ENCODE measurements at places on chromosomes 1 and 21. TPM values are rescaled to one million over a fixed set of nuclear protein-coding genes. Genes with fewer than 3 reads are reported as not detected.

Gene ITGB2
- total RNA-seq = 1.1 TPM

GRCh38 chr1:234148816-234149215 is 224.4 kb upstream of the COA6 start:
- DNase-seq = no peak
- no peak overlapping the region for H3K4me3 ChIP-seq
- H3K27ac ChIP-seq = no peak overlapping the region
- H3K27me3 ChIP-seq = peaks cover 4% of the 10 kb centered on the region
- H3K4me1 ChIP-seq = no peaks in the 10 kb centered on the region

Gene RASSF5
- total RNA-seq = not detected

DNA sequence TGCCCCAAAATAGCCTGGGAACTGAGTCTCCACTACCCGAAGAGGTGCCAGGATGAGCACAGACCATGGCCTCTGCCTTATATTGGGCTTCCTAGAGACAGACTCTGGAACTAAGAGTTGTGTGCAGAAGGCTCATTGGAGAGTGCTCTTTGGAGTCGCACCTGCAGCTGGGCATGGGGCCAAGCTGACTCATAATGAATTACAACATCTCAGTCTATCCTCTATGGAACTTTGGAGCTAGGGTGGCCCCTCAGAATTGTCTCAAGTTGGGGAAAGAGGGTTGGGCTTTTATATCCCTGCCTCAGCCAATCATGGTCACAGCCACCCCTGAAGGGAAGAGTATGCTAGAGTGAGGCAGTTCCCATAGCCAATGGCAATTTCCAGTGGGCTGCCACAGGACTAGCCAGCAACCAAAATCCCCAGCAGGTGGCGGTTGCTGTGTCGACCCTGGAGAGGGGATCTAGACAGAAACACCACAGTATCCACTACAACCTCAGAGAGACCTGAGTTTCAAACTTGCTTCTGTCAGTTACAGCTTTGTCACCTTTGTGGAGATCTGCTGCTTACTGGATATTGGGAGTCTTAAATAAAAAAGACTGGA is 93.8 kb downstream of the DMRTA2 start:
- no peak overlapping the region for H3K4me3 ChIP-seq
- peaks cover 6% of the 10 kb centered on the region for H3K4me1 ChIP-seq
- H3K27ac ChIP-seq = no peak overlapping the region
- H3K36me3 ChIP-seq = no peaks in the 10 kb centered on the region

DNA sequence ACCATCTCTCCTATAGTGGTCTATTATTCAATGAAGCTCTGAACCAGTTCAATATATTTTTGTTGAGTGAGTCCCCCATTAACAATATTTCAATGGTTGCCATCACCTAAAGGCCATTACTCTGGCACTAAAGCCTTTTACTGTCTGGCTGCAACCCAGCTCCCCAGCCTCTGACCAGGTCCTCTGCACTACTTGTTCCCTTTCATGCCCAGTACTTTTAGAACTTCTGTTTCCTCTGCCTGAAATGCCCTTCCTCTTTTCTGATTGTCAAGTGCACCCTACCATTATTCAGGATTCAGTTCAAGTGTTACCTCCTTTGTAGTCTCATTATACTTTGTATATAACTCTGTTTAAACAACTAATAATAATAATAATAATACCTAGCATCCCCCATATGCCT is 30.4 kb upstream of the ZFYVE9 start:
- H3K27ac ChIP-seq = no peak overlapping the region
- H3K27me3 ChIP-seq = peaks cover 2% of the 10 kb centered on the region
- no peaks in the 10 kb centered on the region for H3K36me3 ChIP-seq
- H3K4me3 ChIP-seq = no peak overlapping the region

GRCh38 chr21:31340942-31341487 is 3.0 kb downstream of the TIAM1 start:
- H3K4me1 ChIP-seq = peaks cover 23% of the 10 kb centered on the region
- DNase-seq = no peak
- H3K27ac ChIP-seq = no peak overlapping the region
- H3K36me3 ChIP-seq = no peaks in the 10 kb centered on the region
- no peaks in the 10 kb centered on the region for H3K27me3 ChIP-seq
- H3K4me3 ChIP-seq = no peak overlapping the region

DNA sequence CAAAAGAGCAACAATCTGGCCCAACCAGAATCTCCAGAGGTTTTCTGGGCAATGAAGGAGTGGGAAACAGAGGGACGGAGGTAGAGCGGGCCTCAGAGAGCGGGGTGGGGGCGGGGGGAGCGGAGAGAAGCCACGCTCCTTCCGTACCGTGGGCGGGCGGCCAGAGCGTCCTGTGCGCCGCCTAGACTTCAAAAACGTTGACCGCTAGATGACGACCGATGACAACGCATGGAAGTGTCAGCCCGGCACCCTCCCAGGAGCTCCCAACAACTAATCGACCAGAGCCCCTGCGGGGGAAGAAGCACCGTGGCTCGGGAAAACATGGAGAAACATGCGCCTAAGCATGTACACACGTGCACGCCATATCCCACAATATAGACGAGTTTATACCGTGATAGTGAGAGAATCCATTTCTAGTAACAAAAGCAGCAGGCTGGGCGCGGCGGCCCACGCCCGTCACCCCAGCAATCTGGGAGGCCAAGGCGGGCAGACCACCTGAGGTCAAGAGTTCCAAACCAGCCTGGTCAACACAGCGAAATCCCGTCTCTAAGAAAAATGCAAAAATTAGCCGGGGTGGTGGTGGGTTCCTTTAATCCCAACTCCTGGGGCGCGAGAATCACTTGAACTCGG is 131.9 kb downstream of the LIPI start:
- no peaks in the 10 kb centered on the region for H3K4me1 ChIP-seq
- H3K36me3 ChIP-seq = no peaks in the 10 kb centered on the region
- no peak overlapping the region for H3K27ac ChIP-seq
- H3K4me3 ChIP-seq = no peak overlapping the region
- no peak for DNase-seq

DNA sequence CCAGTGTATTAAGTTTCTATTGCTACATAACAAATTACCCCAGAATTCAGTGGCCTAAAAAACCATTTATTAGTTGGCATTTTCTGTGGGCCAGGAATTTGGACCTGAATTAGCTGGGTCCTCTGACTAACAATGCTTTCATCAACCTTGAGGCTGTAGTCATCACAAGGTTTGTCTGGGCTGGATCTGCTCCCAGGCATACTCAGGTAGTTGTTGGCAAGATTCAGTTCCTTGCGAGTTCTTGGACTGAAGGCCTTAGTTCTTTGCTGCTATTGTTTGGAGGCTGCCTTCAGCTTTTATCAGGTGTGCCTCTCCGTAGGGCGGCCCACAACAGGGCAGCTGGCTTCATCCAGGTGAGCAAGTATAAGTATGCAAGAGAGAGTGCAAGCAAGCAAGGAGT is 31.4 kb upstream of the DEPDC1 start:
- no peak overlapping the region for H3K27ac ChIP-seq
- H3K4me3 ChIP-seq = no peak overlapping the region

GRCh38 chr1:24586970-24587820 is 31.3 kb downstream of the NCMAP start:
- DNase-seq = no peak
- H3K36me3 ChIP-seq = no peaks in the 10 kb centered on the region
- H3K27ac ChIP-seq = no peak overlapping the region
- H3K27me3 ChIP-seq = peaks cover 20% of the 10 kb centered on the region

DNA sequence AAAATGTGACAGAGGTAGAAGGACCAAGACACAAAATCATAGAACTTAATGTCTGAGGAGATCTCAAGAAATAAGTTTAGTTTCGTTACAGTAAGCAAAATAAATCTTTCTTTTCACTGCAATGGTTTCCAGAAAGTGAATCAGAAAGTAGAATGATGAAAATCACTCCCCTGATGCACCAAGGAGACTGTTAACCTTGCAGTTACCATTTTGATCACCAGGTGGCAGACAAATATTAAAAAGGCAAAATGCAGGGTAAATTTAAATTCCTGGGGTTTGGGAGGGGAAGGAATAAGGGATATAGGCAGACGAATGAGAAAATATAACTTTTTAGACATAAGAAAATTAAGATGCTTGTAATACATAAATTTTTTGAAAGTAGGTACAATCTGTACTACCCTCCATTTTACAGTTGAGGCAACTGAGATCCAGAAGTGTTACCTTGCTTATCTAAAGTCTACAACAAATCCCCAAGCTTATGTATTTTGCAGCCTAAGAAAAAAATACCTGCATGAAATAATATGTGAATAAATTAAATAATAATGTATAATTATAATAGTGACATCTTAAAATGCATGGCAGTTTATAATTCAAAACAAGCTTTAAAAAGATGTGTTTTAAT is 253.2 kb downstream of the CRB1 start:
- H3K4me1 ChIP-seq = no peaks in the 10 kb centered on the region
- H3K27ac ChIP-seq = no peak overlapping the region
- no peaks in the 10 kb centered on the region for H3K27me3 ChIP-seq
- H3K36me3 ChIP-seq = no peaks in the 10 kb centered on the region
- no peak overlapping the region for H3K4me3 ChIP-seq
- no peak for DNase-seq

Gene MRPL20
- 86.9 TPM for total RNA-seq

GRCh38 chr1:201511941-201512539 is 5.1 kb upstream of the CSRP1 start:
- no peaks in the 10 kb centered on the region for H3K36me3 ChIP-seq
- no peak for DNase-seq
- peaks cover 22% of the 10 kb centered on the region for H3K4me1 ChIP-seq
- peak overlapping the region; percentile 75 for H3K27ac ChIP-seq
- no peak overlapping the region for H3K4me3 ChIP-seq
- no peaks in the 10 kb centered on the region for H3K27me3 ChIP-seq
